ENCODE measurements at places on chromosomes 2 and 18.

- peak; percentile 31 for DNase-seq
Measured at GRCh38 chr2:229920011-229920641, 1.7 kb downstream of the TRIP12 start.

GRCh38 chr2:30636311-30636710, 170.9 kb downstream of the CAPN13 start:
- DNase-seq, result no peak

- no peak for DNase-seq
Measured at GRCh38 chr2:175575346-175576258, 394.1 kb upstream of the ATP5MC3 start.

GRCh38 chr2:176533505-176534193, 264.4 kb downstream of the MTX2 start:
- no peak for DNase-seq

DNA sequence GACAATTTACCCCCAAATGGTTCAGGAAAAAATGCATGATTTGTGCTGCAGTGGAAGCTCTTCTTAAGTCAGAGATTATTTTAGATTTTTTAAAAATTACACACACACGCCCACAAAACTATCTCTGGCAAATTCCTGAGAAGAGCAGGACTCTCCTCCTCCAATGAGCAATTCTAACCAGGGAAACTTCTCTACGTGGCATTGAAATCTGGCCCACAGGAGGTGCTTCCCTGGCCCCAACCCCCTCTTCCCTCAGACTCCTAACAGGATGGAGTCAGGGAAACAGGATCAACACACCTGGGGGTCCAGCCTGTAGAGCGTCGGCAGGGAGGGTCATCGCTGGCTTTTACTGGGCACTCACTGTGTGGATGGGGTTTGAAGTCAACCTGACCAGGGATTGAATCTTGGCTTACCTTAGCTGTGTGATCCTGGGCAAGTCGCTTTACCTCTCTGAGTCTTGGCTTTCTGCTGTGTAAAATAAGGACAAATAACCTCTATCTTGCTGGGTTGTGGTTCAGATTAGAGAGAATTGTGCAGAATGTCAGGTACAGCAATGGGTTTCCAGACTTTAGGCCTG, 65.4 kb upstream of the ASAP2 start:
- no peak for DNase-seq

GRCh38 chr2:206969192-206969591, 29.9 kb downstream of the CPO start:
- no peak for DNase-seq

Data from Ammon's horn (tissue), 1 donor.